ENCODE measurements at places on chromosomes 16 and 17.

- no peak for DNase-seq
Observed at GRCh38 chr16:52529226-52529625, 17.7 kb downstream of the TOX3 start.

GRCh38 chr17:45374501-45374900 lies 57.7 kb upstream of the MAP3K14 start:
- no peak for DNase-seq

- no peak for DNase-seq
Observed at GRCh38 chr16:66926171-66926947, 1.0 kb upstream of the RRAD start.

GRCh38 chr17:72614476-72614870 lies 478.0 kb downstream of the SLC39A11 start:
- no peak for DNase-seq

- no peak for DNase-seq
Observed at GRCh38 chr17:52986056-52986662, 827.6 kb upstream of the CA10 start.

GRCh38 chr16:48223490-48223889 lies 20.6 kb upstream of the LONP2 start:
- no peak for DNase-seq

DNA sequence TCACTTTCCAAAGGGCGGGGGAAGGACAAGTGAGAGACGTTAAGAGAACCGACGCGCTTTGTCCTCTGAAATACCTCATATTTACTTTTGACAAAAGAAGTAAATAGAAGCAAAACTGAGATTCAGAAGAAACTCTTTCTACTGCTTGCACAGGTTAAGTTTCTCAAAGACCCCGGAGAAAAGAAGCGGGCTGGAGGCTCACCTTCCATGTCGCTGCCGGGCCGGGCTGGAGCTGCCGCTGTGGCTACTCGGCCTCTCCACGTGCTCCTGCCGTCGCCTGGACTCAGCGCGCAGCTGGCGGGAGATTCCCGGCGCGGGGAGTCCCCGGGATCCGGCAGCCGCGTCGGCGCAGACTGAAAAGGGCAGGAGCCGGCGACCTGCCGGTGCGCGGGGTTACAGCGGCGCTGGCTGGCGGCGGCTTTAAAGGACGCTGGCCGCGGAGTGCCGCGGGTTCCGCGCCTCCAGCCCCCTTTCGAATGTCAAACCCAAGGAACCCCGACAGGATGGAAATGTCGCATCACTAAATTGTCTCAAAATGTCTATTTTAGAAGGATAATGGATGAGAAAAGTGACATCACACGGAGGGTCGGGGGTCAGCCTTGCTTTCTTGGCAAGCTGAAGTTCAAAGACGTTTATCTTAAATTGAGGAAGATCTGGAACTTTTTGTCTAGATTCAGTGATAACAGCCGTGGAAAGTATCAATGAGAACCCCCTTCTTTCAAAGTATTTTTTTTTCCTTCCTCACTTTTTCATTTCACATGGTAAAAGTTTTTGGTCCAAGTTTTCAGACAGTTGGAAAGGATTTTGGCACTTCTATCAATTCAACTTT lies at the start of gene IKZF3:
Gene IKZF3, minus strand, starts transcription at position 395 of the 829 bp plus-strand sequence. Its CDS starts 186 bp downstream, at position 209.
- DNase-seq = peak; percentile 86

DNA sequence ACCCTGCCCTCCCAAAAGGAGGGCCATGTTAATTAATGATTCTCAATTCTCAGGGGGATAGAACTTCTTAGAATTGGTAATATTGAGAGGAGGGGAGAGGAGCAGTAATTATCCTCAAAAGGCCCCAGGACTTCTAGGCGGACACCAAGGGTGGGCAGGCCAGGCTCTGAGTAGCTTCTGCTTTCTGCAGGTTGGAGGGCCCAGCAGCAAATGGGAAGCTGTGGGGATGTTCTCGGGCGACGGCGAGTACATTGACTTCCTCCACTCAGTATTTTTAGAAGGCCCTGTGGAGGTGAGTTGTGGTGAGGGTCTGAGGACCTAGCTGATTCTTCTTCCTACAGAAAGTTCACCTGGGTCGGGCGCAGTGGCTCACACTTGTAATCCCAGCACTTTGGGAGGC lies 57.5 kb downstream of the DNAH2 start:
- no peak for DNase-seq

DNA sequence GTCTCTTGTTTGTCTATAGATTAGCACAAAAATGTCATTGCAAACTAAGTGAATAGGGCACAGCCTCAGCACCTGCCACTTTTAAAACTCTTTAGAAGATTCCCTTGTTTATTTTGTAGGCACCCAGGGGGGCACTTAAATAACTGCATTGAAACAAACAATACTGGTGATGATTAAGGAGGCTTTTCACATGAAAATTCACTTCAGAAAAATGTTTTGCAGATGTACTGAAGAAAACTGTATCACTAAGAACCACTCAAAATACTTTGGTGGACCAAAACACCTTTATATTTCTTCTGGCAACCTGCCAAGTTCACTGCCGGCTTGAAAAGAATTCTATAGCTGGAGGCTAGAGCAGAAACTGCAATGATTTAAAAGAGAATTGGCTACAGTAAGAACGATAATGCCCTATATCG lies 281.5 kb downstream of the TOX3 start:
- DNase-seq = no peak

DNA sequence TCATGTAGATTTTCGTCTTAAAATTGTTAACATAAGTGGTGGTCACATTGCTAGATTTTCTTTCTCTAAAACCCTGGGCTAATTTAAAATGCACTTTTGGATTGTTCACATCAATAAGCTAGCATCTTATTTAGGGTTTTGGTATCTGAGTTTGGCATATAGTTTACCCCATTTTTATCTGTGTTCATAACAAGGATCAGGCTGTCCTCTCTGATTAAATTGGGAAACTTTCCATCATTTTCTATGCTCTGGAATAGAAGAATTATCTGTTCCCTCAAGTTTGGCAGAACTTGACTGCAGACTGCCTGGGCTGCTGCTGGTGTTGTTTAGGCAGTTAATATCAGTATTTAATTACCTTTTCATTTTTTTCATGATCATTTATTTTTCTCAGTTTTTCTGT lies 1.8 kb downstream of the SPECC1 start:
- no peak for DNase-seq

- DNase-seq = no peak
Observed at GRCh38 chr17:9451934-9452333, 123.7 kb downstream of the STX8 start.

DNA sequence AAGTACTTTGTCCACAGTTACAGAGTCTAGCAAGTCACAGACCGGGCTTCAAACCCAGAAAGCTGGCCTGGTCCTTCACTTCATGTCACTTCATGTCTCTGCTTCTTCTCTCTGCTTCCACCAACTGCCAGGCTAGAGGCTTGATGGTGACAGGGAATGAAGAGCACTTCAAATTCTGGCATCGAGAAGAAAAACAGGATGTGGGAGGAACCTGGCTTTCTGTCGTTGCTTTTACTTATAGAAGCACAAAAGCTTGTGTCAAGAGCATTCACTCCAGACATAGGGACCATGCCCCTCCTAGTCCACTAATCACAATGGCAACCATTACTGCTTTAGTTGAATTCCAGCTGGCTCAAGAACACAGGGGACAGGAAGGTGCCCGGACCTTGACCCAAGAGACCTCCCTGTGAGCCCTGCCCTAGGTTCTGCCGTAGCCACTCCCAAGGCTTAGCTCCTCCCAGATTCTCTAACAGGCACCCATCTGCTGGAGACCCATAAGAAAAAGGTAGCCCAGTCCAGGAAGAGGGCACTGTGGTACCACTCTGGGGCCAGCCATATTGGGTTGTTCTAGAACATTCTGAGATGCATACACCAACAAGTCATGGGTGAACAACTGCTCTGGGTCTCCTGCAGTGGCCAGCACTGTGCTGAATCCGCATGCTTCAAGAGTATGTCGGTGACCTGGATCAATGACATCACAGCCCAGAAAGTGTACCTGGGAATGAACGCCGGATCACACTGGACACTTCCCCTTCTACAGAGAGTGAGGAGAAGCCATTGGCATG lies 181.8 kb downstream of the C16orf95 start:
- DNase-seq = no peak

- DNase-seq = no peak
Observed at GRCh38 chr16:87701505-87701921, 64.3 kb downstream of the KLHDC4 start.

- peak; percentile 100 for DNase-seq
Observed at GRCh38 chr17:1716076-1716911, 6.1 kb upstream of the TLCD2 start.

DNA sequence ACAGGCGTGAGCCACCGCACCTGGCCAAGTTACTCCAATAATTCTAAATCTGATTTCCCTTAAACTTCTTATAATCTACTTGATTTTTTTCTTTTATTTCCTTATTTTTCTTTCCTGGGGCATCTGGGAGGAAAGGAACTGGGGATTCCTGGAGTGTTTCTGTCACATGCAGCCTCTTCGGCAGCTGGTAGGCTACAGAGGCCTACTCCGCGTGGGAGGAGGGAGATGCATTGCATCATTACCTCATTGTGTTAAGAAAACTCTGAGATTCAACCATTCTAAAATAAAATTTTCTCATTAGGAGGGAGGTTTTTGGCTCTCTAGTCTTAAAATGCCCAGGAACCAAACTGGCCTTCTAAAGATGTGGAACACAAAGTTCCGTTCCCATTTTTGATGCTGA lies 64.0 kb downstream of the SOX9 start:
- DNase-seq = no peak

DNA sequence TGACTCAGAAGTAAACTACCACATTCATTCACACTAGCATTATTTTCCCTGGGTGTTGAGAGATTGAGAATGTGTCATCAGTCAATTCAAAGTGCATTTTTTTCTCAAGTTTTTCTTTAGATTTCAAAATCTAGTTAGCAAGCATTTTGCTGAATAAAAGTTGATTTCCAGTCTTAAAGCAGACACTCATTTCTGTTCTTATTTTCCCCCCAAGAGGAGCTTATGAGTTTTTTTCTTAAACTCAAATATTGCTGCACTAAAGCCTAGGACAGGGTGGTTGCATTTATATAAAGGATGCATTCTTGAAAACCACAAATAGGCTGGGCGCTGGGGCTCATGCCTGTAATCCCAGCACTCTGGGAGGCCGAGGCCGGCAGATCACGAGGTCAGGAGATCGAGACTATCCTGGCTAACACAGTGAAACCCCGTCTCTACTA lies 15.3 kb downstream of the CDH3 start:
- DNase-seq = no peak

DNA sequence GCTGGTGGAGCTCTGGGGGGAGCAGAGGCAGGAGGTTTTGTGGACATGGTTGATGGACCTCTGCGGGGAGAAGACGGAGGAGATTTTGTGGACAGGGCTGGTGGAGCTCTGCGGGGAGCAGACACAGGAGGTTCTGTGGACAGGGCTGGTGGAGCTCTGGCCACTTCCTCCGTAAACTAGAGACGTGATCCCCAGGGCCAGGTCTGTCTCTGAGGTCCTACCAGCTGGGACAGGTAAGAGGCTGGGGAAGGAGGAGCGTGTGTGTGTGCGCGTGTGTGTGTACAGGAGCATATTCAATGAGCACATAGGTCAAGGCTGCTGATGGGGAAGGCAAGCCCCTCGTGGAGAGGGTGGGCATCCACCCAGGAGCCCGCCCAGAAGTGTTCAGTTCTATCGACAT lies 20.6 kb downstream of the RPH3AL start:
- no peak for DNase-seq

DNA sequence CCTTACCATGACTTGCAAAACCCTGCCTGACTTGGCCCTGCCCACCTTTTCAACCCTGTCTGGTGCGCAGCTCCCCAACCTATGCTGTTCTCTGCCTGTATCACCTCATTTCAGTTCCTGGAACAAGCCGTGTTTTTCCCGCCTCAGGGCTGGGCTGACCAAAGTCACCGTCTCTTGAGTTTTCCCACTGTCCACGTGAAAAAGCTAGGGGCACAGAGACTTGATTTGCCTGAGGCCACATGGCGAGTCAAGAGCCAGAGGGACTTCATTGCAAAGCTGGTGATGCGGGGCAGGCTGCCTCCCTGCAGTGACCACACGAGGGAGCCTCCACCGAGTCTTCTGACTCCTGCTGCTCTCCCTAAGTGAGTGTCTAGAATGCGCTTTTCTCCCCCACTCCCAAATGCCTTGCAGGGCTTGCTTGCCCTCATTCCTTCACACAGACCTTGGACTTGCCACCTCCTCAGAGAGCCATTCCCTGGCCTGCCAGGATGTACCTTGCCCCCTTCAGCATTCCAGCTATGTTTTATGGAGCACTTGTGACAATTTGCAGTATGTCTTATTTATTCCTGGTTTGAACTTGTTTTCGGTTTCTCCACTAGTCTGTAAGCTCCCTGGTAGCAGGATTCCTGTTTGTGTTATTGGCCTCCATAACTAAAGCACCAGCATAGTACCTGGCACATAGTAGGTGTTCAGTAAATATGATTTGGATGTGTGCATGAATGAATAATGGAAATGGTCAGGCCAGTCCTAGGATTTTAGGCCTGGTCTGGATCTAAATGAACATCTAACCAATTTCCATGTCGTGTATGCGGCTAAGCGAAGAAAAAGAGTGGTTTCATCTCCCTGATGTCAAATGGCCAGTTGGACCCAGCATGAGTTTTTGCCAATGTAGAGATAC lies 252.3 kb downstream of the SNX29 start:
- DNase-seq = no peak

- DNase-seq = no peak
Observed at GRCh38 chr16:16788004-16788403, 409.1 kb downstream of the NPIPA7 start.

GRCh38 chr16:67024384-67025209 lies 4.4 kb upstream of the CBFB start:
- DNase-seq = no peak

- peak; percentile 42 for DNase-seq
Observed at GRCh38 chr17:74860229-74860871, 665 bp upstream of the GRIN2C start.

GRCh38 chr16:20791923-20792612 lies 14.2 kb downstream of the ERI2 start:
- DNase-seq = no peak

GRCh38 chr16:73717266-73717974 lies 579.2 kb upstream of the PSMD7 start:
- DNase-seq = no peak

Data from activated T-cell treated with anti-CD3 and anti-CD28 coated beads, Interleukin-2, amount 50 U/mL, for 1 hour (primary cell).